ENCODE measurements at places on chromosomes 2 and 18. TPM values are rescaled to one million over a fixed set of nuclear protein-coding genes. Genes with fewer than 3 reads are reported as not detected.

DNA sequence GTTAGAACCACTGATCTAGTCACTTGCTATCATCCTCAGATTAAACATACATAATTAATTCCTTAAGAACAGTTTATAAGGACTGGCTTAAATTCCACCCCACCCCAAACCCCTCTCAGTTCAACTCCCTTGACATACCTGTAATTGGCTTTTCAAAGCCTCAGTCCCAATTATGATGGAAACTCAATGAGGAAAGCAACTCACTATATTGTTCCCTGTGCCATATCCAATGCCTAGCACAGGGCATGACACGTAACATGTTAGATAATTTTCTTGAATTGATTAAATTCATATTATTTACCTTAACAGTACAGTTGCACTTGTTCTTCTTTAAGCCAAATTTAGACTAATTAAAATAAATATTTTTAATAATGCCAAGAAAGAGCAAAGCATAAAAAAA is 465.1 kb upstream of the CHAC2 start:
- no peak for DNase-seq

Gene TUBB8B
- total RNA-seq: not detected

Gene CYRIA
- 23.6 TPM for total RNA-seq

Gene ABCB11
- total RNA-seq: 0.15 TPM

Gene CHAC2
- 1.6 TPM for total RNA-seq
